ENCODE measurements at places on chromosomes 6 and 20.

DNA sequence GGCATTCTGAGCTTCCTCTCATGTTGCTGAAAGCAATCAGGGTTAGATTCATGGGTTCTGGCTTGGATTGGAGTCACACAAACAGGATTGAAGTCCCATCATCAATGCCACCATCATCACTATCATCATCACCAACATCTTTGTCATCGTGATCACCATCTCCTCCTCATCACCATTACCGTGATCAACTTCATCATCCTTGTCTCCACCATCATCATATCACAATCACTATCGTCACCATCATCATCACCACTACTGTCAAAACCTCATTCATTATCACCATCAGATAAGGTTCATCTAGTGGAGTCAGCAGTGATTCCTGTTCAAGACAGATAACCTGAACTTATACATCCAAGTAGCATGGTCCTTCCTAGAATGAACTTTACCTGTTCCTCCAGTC, 193.8 kb upstream of the RIN2 start:
- DNase-seq, result no peak

DNA sequence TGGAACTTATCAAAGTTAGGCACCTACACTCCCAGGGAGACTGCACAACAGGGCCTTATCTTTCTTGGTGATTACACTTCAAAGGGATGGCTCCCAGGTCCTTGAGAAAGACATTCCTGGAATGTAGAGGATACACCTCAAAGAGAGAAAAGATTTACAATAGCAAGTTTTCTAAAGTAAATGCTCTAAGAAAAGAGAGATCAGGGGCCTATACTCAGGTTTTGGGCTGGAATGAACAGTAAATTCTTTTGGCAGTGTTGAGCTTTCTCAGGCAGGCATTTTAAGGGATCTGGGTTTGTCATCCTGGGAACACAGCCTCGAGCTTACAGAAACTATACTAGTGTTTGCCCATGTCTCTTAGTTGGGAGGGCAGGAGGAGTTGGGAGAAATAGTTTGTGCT, 31.7 kb upstream of the ME1 start:
- DNase-seq, result no peak

DNA sequence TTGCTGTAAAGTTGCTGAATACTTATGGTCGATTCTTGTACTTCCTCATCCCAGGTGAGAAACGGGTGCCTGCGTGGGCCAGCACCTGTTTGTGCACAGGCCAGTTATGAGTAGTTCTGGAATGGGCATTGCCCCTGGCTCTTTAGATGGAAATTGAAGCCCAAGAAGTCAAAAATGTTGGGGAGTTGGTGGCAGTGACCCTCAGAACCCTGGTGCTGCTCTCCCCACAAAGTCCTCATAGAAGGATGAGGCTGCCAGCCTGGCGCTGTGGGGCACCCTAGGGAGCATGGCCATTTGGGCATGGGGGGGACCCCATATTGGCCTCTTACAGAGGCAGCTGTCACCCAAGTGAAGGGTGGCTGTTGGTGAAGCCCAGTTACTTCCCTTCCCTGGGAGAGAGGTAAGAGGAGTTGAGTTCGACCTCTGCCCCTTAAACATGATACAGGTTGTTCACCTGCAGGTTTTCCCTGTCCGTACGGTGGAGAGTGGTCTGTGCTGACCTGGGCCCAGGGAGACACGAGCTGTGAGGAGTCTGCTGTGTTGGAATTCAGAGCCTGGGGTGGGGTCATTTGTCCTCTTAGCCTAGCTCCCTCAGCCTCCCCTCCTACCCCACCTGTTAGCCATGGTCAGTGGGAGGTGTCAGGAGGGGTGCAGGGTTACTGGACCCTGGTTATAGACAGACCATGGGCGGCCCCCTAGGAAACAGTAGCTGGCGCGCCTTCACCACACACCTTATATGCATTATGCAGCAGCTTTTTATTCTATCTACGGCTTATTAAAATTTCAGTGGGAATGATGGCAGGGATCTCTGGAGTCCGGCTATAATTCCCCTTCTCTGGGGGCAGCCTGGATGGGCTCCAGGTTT, 4.9 kb downstream of the HMGA1 start:
- no peak for DNase-seq

DNA sequence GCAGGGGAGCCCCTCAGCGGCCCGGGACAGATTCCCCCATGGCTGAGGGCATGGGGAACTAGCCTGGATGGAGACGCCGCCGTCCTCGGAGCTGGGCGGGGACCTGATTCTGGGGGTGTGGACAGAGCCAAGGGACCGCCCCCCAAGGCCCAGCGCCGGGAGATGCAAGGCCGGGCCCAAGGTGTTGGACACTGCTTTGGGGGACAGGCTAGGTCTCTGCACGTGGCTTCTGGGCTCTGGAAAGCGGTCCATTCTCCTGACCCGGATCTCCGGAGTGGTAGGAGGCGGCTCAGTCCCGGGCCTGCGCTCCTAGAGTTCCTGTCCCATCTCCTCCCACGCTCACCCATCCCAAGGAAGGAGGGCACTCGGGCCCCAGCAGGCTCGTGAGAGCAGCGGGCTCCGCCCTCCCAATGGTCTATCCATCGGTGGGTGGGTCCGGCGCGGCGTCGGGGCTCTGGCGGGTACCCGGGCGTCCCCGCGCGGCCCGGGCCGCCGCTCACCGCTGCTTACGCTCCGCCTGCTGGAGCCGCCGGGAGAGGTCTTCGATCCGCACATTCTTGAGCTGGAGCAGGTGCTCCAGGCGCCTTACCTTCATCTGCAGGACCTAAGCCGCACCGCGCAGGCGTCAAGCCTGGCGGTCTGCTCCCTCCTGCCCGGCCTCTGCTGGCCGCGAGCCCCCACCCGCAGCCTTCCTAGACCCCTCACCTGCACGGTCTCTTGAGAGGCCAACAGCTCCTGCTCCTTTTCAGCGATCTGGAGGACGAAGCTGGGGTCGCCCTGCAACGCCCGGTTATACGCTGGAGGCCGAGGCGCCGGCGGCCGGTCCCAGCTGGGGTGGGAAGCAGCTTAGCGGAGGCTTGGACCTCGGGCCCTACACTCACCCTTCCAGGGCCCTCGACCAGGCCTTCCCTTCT, 3.3 kb downstream of the SPEF1 start:
- no peak for DNase-seq

GRCh38 chr20:37590938-37591490, 63.3 kb upstream of the BLCAP start:
- no peak for DNase-seq

- DNase-seq, result no peak
These were observed 96.5 kb downstream of the PLEKHG1 start for GRCh38 chr6:150696190-150696589.

All from stimulated activated CD4-positive, alpha-beta T cell treated with anti-CD3 and anti-CD28 coated beads, Interleukin-12 subunit alpha, Interleukin-12 subunit beta, amount 100 ng/mL, for 48 hours (primary cell).